ENCODE measurements at places on chromosomes 5 and 9. TPM values are rescaled to one million over a fixed set of nuclear protein-coding genes. Genes with fewer than 3 reads are reported as not detected.

Gene YIPF5
- total RNA-seq = 111 TPM

Gene PCDHA10
- total RNA-seq = not detected

Gene PTGS1
- total RNA-seq = not detected

Gene CXXC5
- 133 TPM for total RNA-seq

Gene SAP30L
- total RNA-seq = 39.2 TPM

Gene NTNG2
- total RNA-seq = 0.27 TPM

Gene STC2
- total RNA-seq = 65.2 TPM

Gene DCAF12
- 12.8 TPM for total RNA-seq

Gene SPINK7
- total RNA-seq = not detected

Gene GBA2
- 32.7 TPM for total RNA-seq

Gene CTXN3
- not detected for total RNA-seq

Gene ANGPTL2
- total RNA-seq = 7.1 TPM

Gene IRX4
- 5.1 TPM for total RNA-seq

Gene CKMT2
- not detected for total RNA-seq

Gene TNFSF15
- 0.42 TPM for total RNA-seq

Gene CCDC69
- total RNA-seq = 0.27 TPM

Gene GRIA1
- total RNA-seq = not detected

Gene ABO
- total RNA-seq = not detected

Gene MLANA
- not detected for total RNA-seq

Gene PTGES
- total RNA-seq = 0.23 TPM

Measured in MG63 (cell line).